ENCODE measurements at places on chromosomes 11 and 22. TPM values are rescaled to one million over a fixed set of nuclear protein-coding genes. Genes with fewer than 3 reads are reported as not detected.

DNA sequence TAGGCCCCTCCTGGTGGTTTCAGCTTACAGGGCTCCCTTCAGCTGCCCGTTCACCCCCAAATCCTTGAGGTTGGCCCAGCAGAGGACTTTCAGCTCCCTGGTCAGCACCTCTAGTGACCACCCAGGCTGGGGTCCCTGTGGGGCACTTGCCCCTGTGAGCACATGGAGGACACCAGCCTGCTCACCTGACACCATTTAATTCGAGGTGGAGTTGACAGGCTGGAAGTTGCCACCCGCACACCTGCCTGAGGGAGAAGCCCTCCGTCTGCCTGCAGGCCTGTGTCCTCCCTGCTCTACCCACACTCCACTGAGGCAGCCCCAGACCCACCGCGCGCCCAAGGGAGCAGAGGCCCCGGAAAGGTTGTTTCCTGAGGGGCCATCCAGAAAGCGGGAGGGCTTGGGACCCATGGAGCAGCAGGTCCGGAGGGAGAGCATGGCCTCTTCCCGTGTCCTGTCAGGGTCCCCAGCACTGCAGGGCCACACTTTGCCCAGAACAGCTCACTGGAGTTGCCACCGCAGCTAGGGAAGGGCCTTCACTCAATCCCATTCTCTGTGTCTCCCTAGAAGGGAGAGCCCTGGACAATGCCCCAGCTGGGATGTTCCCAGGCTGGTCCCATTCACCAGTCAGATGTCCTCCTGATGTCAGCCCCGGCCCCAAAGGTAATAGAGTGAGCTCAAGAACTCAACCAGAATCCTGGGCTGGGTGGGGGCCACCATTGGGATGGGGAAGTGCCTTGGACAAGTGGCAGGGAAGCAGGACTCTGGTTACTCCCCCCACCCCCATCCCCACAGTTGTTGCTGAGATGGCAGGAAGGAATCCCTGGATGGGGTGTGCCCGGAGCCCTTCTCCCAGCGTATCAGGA is 82.4 kb downstream of the MED15 start:
- H3K4me3 ChIP-seq: no peak overlapping the region
- H3K36me3 ChIP-seq: peaks cover 27% of the 10 kb centered on the region
- H3K4me1 ChIP-seq: no peaks in the 10 kb centered on the region
- no peak for DNase-seq
- H3K27ac ChIP-seq: no peak overlapping the region
- peaks cover 26% of the 10 kb centered on the region for H3K27me3 ChIP-seq

DNA sequence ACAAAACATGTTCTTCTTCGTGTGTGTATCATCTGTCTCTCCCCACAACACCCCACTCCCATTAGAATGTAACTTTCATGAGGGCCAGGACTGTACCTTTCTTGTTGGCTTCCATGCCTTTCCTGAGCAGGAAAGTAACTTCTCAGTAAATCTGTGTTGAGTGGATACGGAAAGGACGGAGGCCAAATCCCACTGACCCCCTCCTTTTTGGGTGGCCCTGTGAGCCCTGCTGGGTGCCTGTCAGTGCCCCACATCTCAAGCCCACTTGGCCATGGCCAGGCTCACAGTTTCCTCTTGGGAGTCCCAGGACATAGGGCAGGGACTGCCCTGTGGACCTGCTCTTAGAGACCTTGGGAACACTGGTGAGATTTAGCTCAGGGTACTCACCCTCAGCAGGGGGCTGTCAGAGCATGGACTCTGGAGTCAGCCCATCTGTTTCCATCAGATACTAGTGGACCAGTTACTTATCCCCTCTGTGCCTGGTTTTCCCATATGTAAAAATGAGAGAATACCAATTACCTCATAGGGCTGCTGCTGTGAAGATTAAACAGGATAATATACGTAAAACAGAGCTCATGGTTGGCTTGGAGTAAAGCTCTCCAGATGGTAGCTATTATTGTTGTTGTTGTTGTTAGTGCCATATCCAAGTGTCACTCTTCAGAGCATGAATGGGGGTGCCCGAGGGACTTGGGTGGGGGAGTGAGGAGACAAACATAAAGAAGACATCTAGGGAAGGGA is 1.0 kb upstream of the C11orf96 start:
- DNase-seq: peak; percentile 25
- H3K4me3 ChIP-seq: peak overlapping the region; percentile 50

- no peaks in the 10 kb centered on the region for H3K4me1 ChIP-seq
- no peak for DNase-seq
- H3K4me3 ChIP-seq: no peak overlapping the region
- H3K27ac ChIP-seq: no peak overlapping the region
- peaks cover 22% of the 10 kb centered on the region for H3K27me3 ChIP-seq
Observed at GRCh38 chr11:87359401-87359800, 321.7 kb downstream of the TMEM135 start.

GRCh38 chr11:31690041-31690440 is 121.1 kb downstream of the PAX6 start:
- no peaks in the 10 kb centered on the region for H3K4me1 ChIP-seq
- H3K27me3 ChIP-seq: no peaks in the 10 kb centered on the region
- DNase-seq: no peak
- no peak overlapping the region for H3K4me3 ChIP-seq
- H3K27ac ChIP-seq: no peak overlapping the region
- no peaks in the 10 kb centered on the region for H3K36me3 ChIP-seq

The BCO2 gene
- total RNA-seq: 0.42 TPM

The SEPTIN3 gene
- total RNA-seq: not detected

The RFPL3 gene
- total RNA-seq: not detected

- no peaks in the 10 kb centered on the region for H3K4me1 ChIP-seq
- no peak for DNase-seq
- H3K4me3 ChIP-seq: no peak overlapping the region
- no peaks in the 10 kb centered on the region for H3K27me3 ChIP-seq
Observed at GRCh38 chr11:123233280-123233974, 38.4 kb upstream of the CLMP start.

DNA sequence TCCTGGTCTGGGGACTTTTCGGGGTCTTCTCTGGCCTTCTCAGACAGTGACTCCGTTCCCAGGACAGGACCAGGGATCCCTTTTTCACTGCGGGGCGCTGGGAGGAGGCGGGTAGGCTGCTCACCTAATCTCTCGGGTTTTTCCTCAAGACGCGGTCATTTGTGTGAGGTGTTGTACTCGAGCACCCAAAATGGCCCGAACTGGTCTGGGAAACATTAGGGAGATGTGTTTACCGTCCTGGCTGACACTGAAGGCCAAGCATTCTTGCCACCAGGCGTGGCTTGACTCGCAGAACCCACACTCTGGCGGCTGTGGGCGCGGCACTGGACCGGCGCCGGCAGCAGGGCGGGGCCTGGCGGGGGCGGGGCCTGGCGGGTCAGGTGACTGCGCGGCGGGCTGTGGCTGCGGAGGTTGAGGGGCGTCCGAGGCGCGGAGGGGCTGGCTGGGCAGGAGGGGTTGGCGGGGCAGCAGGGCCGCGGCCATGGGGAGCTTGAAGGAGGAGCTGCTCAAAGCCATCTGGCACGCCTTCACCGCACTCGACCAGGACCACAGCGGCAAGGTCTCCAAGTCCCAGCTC is at the start of gene SWAP70:
TSS of gene SWAP70 (plus strand) at position 379 of the 577 bp plus-strand sequence. CDS start at position 482, 103 bp downstream.
- H3K4me1 ChIP-seq: no peaks in the 10 kb centered on the region
- H3K36me3 ChIP-seq: no peaks in the 10 kb centered on the region
- H3K27ac ChIP-seq: peak within 1 kb of the TSS; percentile 37
- no peaks in the 10 kb centered on the region for H3K27me3 ChIP-seq
- peak; percentile 69 for DNase-seq
- H3K4me3 ChIP-seq: peak within 1 kb of the TSS; percentile 47

The OR52H1 gene
- not detected for total RNA-seq

- H3K4me3 ChIP-seq: no peak overlapping the region
- DNase-seq: no peak
- H3K27me3 ChIP-seq: no peaks in the 10 kb centered on the region
- no peaks in the 10 kb centered on the region for H3K4me1 ChIP-seq
Observed at GRCh38 chr11:106925245-106925644, 93.0 kb downstream of the GUCY1A2 start.

DNA sequence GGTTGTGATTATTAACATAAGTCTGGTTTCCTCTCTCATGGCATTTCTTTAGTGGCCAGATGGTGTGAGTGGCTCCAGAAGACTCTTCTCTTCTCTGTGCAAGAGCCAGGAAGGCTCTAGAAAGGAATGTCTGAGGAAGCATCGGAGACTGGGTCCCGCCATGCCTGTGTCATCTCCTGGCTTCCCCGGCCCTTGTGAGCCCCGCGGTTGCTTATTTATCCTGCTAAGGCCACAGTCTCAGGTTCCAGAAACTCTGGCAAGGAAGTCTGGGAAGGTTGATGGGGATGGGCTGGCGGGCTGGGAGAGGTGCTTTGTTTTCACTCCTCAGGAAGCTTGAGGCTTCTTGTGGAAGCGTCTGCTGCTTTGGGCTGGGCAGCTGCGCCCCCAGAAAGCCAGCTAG is 18.9 kb downstream of the BCR start:
- DNase-seq: no peak
- H3K36me3 ChIP-seq: peaks cover 53% of the 10 kb centered on the region
- peaks cover 12% of the 10 kb centered on the region for H3K4me1 ChIP-seq
- H3K27me3 ChIP-seq: no peaks in the 10 kb centered on the region
- H3K4me3 ChIP-seq: no peak overlapping the region

The ZC3H7B gene
- total RNA-seq: 49.8 TPM

DNA sequence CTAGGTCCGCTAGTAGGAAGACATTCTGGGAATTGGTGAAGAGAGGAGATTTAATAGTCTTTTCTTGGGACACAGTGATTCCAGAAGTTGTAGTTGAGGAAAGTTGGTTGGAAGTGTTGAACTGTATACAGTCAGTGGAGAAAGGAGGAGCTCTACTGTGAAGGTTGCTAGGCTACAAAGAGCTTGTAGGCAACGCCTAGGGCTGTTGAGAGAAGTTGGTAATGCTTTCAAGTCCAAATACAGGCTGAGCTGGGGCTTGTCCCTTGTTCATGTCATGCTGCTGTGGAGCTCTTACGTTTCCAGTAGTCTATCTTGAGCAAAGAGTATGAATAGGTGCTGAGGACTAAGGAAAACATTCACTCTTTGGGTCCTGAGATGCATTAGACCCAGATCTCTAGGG is 1.1 kb downstream of the TBCEL start:
- H3K36me3 ChIP-seq: no peaks in the 10 kb centered on the region
- H3K4me3 ChIP-seq: peak overlapping the region; percentile 53
- peaks cover 3% of the 10 kb centered on the region for H3K4me1 ChIP-seq
- no peak overlapping the region for H3K27ac ChIP-seq

- no peaks in the 10 kb centered on the region for H3K36me3 ChIP-seq
- no peaks in the 10 kb centered on the region for H3K4me1 ChIP-seq
- H3K27ac ChIP-seq: no peak overlapping the region
- no peak overlapping the region for H3K4me3 ChIP-seq
Observed at GRCh38 chr11:43646767-43647166, 33.8 kb upstream of the HSD17B12 start.
